ENCODE measurements at places on chromosomes 2 and 18.

DNA sequence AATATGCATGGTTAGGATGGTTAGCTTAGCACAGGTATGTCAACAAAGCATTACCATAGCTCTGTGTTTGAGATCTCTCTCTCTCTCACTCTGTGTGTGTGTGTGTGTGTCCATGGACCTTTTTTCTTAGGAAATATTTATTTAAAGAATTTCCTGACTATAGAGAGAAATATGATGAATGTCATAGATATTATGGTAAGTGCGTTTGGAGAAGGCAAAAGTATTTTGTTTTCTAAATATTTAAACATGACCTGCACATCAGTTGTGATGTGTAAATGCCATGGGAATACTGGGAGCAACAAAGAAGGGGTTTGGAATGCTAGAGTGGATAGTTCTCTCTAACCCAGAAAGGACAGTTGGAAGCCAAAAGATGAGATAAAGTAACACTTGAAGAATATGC is 3.9 kb upstream of the TMEM178A start:
- DNase-seq = no peak

- DNase-seq = no peak
These were observed 136.4 kb downstream of the SH3RF3 start for GRCh38 chr2:109265369-109265768.

- DNase-seq = no peak
These were observed 19.3 kb downstream of the CXCR2 start for GRCh38 chr2:218145124-218145523.

GRCh38 chr2:112887964-112888749 is 22.8 kb upstream of the IL37 start:
- no peak for DNase-seq

GRCh38 chr2:158034198-158034866 is 67.3 kb upstream of the UPP2 start:
- no peak for DNase-seq

DNA sequence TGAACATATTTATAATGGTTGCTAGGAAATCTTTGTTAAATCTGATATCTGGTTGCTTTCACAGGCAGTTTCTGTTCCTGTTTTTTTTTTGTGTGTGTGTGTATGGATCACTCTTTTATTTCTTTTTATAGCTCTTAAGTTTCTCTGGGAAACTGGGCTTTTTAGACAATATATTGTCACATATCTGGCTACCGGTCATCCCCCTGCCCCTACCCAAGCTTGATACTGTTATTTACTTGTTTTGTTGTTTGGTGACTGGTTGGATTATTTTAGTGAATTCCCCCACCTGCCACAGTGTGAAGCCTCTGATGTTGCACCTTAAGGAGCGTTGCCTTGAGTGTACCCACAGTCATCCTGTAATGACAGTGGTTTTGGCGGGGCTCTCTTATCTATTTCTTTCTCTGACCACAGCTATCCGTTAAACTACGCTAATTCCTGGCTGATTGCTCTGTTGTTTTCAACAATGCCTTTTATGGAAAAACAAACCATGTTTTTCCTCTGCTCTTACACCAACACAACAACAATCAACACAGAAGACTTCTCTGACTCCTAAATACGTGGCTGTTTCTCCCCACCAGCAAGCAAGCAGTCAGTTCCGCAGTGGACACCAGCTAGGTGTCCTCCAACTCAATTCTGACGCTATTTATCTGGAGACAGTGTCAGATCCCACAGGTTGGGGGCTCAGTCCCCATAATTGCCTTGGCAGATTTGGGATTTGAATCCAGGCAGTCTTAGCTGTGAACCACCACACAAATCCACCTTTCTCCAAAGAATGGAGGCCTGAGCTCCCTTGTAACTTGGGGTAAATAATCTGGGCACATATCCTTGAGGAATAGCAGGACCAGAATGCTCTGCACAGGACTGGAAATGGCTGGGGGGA is 10.9 kb downstream of the GNLY start:
- DNase-seq = no peak

DNA sequence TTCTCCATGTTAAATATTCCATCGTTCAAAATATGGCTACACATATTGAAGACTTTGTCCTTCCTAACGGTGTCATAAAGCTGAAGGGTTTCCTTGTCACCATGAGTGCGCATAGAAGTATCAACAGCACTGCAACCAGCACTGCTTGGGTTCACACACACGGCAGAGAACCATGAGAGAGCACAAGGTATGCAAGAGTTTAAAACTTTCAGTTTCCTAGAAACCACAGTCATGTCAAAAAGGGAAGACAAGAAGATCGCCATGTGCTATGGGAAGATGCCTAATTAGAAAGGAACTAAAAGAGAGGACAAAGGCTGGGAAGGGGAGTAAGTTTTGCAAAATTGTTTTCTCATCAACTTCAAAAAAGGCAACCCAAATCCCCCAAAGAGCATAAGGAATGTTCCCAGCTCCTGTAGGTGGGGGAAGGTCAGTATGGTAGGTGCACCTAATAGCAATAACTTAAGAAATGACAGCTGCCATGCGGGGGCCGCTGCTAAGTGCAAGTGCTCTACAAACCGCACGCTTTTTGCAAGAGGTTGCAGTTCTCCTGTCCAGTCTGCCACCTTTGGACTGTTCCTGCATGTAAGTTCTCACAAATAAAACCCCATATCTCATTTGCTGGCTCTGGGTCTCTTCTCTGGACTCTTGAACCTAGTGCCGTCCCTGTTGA is 136.8 kb downstream of the TMEM163 start:
- DNase-seq = no peak

GRCh38 chr2:181890271-181890670 is 1.3 kb upstream of the ITPRID2 start:
- no peak for DNase-seq

DNA sequence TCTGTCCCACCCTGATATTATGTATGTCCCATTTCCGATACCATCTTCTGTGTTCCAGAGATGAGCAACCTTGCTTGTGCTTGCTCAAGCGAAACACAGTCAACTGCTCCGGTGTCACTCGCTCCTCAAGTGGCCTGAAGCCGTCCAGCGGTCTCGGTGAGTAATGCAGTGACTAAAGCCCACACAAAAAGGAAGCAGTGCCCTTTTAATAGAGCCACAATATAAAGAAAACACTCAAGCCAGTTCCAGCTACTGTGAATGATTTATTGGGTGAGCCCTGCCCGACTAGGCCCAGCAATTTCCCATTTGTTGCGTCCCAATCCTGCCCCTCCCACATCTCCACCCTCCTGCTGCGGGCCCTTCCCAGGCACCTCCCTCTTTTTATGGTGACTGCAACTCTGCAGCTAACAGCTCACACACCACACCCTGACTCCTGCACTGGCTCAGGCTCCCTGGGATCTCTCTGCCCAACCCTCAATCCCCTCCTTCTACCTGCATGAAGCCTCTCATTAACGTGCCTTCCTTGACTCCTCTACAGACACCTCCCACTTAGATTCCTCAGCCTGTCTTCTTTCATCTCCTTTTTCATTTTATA is 44.2 kb upstream of the DSC1 start:
- DNase-seq = no peak

DNA sequence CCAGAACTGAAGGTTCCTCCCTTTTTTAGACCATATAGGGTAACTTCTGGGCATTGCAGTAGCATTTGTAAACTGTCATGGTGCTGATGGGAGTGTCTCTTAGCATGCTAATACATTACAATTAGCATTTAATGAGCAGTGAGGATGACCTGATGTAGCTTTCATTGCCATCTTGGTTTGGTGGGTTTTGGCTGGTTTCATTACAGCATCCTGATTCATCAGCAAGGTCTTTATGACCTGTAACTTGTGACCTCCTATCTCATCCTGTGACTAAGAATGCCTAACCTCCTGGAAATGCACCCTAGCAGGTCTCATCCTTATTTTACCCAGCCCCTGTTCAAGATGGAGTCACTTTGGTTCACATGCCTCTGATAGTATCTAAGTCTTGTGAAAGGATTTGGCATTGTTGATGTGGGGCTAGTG is 159.0 kb downstream of the TMX3 start:
- DNase-seq = no peak

DNA sequence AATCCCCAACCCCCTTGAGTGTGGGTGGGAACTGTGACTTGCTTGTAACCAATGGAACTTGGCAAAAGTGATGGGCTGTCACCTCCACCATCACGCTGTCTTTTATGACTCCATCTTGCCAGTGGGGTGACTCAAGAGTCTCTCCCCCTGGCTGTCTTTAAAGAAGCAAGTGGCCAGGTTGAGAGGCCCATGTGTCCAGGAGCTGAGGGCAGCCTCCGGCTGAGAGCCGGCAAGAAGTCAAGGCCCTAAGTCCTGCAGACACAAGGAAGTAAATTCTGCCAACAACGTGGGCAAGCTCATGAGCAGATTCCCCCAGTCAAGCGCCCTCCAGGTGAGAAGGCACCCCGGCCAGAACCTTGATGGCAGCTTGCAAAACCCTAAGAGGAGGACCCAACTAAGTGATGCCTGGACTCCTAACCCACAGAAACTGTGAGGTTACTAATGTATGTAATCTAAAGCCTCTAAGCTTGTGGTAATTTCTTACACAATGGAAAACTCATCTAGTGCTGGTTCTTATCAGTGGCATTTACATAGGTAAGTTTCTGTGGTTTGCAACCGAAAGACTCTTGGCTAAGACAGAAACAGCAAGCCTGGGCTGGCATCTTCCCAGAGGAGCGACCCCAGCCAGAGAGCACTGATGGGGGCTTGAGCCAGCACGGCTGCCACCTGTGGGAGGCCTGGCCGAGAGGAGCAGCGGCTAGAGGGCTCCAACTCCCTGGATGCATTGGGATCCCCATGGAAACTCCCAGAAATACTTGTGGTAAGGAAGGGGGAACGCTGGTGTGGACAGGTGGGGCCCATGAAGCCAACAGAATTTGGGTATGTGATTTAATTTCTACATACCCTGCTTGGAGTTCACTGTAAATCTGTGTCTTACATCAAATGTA is 49.3 kb downstream of the CIB4 start:
- DNase-seq = no peak

- DNase-seq = no peak
These were observed 106.6 kb downstream of the MAPK4 start for GRCh38 chr18:50666536-50666935.

DNA sequence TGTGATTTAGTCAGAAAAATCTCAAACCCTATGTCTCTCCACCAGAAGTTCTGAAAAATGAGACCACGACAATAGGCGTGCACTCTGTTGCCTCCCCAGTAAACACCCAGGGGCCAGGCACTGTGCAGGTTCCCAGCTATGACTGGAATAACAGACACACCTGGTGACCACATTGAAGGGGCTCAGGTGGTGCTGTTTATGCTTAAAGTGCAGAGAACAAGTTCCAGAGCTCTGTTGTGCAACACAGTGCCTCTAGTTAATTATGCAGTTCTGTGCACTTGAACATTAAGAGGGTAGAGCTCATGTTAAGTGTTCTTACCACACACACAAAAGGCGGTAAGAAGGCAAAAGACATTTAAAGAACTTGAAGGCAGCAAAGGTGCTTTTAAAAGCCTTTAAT is 52.6 kb upstream of the AFF3 start:
- no peak for DNase-seq

DNA sequence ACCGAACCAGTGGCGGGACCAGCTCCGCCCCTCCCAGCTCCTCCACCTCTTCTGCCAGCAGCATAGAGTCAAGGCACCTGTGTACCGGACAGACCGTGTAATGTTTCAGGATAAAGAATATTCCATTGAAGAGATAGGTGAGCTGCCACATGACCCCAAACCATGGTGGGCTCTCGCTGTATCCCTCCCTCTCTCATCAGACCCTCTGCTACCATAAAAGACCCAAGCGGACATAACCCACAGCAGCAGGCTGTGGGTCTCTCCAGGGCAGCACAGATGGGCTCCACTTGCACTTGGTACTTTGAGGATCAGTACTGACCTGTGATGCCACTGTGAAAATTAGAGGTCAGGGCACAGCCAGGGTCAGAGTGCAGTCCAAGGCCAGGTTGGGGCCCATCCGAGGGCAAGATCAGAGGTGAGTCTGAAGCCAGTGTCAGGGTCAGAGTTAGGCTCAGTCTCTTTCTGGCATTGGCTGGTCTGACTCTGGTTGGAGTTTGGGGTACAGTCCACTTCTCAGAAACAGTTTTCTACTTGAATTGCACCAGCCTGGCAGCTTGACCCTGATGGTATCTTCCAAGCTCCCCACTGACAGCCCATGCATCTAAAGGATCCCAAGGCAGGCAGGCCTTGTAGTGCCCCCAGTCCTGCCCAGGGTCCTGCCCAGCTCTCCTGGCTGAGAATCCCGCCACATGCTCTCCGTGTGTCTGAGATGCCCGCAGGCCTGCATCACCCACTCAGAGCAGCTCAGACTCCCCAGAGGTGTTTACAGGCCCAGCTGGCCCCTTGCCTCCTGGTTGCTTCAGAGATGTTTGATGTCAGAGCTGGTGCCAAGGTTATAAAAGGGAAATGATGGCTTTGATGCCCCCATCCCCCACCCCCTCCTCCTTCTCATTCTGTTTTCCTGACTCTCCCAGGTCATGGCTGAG is 212.1 kb downstream of the DYSF start:
- DNase-seq = no peak

DNA sequence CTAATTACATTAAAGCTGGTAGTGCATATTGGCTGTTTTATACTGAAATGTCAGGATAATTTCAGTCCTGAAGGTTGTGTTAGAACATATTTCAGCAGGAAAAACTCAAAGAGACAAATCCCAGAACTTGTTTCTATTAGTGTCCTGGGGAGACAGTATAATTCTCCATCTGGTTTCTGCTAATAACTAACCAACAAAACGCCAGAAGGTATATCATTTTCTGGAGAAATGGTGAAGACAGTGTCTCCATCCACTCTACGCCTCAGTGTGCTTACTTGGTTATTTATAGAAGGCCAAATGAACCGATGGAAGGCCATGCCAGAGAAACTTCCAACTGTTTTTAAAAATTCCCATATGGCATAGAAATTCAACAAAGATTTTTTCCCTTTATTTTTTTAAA is 41.6 kb downstream of the GCA start:
- no peak for DNase-seq

- DNase-seq = no peak
These were observed 32.2 kb downstream of the ACVR1 start for GRCh38 chr2:157843935-157844334.

DNA sequence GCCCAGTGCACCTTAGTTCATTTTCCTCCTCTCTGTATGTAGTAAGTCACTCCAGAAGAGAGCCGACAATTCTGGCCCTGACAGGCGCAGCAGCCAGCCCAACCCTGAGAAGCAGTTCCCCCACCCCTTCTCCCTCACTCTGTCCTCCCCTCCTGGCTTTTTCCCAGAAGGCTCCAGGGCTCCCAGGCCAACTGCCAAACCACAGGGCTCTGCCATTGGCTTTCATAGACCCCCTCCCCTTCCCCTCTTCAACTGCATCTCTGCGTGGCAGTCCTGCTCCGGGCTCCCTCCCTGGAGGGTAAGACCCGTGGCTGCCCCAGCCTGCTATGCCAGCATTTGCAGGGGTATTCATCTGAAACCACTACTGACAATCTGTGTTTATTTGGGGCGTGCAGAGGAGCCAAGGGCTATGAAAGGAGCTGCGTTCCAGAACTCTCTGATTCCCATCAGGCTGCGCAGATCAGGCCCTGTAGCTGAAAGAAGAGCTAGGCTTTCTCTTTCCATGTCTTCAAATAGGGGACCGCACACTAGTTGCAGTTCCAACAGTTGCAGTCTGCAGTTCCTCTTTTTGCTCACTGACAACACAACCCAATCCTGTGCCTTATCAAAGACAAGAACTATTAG is 388.6 kb upstream of the TNP1 start:
- no peak for DNase-seq

All from CD4-positive, alpha-beta T cell (primary cell).